ENCODE measurements at places on chromosomes 6 and 20.
A peak's percentile ranks its signal among the peaks of the same experiment; 100 is the strongest.

- no peak for DNase-seq
Measured at GRCh38 chr6:8872589-8872988, 437.2 kb upstream of the SLC35B3 start.

DNA sequence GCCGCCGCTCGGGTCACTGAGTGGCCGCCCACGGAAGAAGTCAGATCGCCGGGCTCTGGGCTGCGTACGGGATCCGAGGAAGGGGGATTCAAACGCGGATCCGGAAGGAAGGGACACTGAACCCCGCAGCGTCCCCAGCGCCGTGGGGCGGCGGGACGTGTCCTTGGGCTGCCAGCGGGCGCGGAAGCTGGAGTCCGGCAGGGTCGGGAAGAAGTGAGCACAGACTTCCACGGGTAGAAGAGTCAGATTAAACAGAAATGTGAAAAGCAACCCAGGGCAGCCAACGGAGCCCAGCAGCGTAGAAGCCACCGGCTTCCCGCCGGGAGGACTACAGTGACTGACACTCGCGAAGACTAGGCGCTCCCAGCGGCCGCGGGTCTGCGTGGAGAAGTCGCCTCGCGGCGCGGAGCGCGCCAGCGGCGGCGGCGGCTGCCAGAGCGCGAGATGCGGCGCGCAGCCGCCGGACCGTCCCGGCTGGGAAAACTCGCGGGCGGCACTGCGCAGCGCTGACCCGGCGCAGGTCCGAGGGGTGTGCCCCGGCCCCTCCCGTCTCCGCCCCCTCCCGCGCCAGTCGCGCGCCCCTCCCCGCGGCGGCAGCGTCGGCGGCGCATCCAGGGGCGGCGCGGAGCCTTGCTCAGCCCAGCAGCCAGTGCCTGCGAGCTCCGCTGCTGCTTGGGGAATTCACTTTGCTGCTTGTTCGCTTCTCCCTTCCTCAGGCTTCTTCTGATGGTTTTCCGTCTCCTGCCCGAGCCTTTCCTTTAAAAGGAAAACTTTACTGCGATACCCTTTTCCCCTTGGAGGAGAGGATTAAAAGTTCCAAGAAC, at the start of gene SAMD5:
TSS of gene SAMD5 (plus strand) at position 649 of the 824 bp plus-strand sequence. CDS start 239 bp downstream, outside the sequence.
- DNase-seq, result no peak

- no peak for DNase-seq
Measured at GRCh38 chr6:130625825-130626527, 201.2 kb upstream of the SMLR1 start.

GRCh38 chr20:60960500-60960899, 291.6 kb upstream of the CDH4 start:
- no peak for DNase-seq

- DNase-seq, result no peak
Measured at GRCh38 chr20:58208944-58209343, 19.5 kb downstream of the ANKRD60 start.

DNA sequence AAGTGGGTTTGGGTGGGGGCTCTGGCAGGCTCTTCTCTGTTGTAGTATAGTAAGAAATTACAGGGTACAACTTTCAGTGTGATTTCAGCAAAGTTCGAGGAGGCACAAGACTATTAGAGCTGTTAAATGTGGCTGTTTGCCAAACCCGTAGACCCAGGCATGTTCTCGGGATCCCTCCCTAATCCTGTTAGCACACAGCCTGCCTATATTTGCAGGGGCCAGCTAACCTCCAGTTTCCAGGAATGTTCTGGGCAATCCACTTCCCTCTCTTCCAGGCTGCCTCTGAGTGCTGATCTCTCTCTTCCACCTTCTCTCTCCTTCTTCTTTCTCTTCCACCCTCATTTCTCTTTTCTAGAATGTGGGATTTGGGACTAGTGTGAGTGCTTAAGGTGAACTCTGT, 34.8 kb upstream of the ZFP64 start:
- no peak for DNase-seq

DNA sequence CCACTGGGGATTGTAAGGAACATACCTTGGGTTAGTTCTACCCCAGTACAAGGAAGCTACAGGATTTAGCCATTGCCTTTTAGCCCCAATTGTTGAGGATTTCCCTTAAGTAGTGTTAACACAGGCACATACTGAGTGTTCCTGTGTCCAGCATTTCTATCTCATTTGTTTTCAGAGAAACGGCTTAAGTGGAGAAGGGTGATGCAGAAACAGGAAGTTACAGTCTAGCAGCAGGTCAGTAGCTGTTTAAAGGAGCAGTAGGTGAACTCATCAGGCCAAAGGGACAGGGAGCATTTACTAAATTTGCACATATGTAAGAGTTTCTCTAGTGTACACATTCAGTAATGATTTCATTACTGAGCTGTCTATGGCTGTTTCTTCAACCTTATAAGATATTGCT, 644.2 kb upstream of the GJE1 start:
- DNase-seq, result no peak

DNA sequence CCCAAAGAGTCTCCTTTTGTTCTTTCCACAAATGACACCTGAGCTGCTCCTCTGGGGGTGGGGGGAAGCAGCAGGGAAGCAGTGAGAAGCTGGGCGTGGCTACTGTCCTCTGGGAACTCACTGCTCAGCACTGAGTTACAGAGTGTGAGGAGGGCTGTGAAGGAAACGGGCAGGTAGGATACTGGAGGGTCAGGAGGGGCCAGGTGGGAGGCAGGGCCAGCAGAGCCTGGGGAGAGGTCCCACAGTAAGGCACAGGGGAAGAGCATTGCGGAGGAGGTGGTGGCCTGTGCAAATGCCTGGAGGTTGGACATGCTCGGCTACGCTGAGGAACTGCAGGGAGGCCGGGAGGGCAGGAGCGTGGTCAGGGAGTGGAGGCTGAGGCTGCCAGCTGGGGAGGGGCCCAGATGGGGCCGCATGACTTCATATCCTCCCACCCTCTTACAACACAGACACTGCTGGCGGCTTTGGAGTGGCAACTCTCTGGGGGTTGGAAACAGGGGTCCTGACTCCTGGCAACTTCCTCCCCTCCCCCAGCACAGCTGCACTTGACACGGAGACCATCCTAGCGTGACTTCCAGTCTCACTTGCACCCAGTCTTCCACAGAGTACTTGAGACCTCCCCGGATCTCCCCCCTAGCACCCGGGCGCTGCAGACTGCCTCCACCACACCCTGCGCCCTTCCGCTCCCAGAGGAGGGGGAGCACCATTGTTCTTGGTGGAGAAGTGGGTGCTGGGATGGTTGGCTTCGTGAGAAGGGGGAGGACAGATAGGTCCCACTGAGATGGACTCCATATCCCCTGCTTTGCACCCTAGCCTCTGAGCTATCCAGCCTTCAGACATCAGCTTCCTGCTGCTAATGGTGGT, 34.2 kb downstream of the RBM38 start:
- no peak for DNase-seq

- DNase-seq, result no peak
Measured at GRCh38 chr20:61789329-61789728, 276.4 kb downstream of the TAF4 start.

- DNase-seq, result no peak
Measured at GRCh38 chr20:18187020-18187419, 49.4 kb downstream of the KAT14 start.

- no peak for DNase-seq
Measured at GRCh38 chr6:84416043-84416657, 188.7 kb upstream of the CEP162 start.

DNA sequence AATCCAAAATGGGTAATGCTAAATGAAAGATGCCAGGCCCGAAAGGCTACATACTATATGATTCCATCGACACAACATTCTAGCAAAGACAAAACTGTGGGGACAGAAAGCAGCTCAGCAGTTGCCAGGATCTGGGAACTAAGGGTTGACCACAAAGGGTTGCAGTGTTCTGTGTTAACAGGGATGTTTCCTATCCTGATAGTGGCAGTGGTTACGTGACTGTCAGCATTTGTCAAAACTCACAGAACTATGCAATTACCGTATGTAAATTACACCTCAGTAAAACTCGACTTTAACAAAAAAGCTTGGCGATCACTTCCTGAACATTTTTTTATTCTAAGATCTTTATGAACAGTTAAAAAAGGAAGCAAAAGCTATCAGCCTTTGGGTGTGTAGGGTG, 83.9 kb downstream of the BANF2 start:
- DNase-seq, result no peak

DNA sequence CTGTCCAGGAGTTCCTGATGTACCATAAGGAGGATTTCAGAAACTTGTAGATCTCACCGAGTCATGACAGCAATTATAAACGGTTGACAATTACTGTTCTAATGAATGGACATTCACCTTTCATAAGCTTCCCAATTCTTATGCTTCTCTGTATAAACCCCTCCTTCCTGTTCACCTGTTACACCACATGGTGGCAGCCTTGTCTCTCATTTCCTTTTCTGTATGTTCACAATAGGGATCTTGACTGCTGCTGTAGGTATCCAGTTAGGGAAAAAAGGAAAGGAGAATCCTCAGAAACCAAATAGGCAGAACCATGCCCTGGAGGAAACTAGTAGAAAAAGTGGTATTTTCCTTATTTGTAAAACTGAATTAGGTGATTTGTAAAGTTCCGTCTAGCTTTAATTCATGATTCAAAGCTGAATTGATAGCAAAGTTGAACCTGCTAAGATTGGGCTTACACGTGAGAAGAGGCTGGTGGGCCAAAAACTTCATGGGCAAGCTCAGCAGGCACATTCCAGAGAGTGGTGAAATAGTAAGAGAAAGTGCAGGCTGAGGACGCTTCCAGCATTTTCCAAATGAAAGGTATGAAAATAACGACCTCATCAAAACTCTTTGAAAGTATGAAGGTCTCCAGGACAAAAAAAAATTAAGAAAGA, 29.0 kb upstream of the TBPL1 start:
- peak; percentile 30 for DNase-seq

- DNase-seq, result no peak
Measured at GRCh38 chr6:17485181-17485580, 91.8 kb downstream of the CAP2 start.

GRCh38 chr6:16511040-16511660, 250.1 kb downstream of the ATXN1 start:
- peak; percentile 9 for DNase-seq

Measured in NCI-H2081 treated with DMSO at 0.1 percent for 48 hours (cell line).